Activated naive CD8-positive, alpha-beta T cell treated with anti-CD3 and anti-CD28 coated beads for 36 hours (primary cell): ENCODE measurements at places on chromosomes 13 and 19. TPM values are rescaled to one million over a fixed set of nuclear protein-coding genes. Genes with fewer than 3 reads are reported as not detected.

Gene ZNF93
- 17.3 TPM for total RNA-seq

DNA sequence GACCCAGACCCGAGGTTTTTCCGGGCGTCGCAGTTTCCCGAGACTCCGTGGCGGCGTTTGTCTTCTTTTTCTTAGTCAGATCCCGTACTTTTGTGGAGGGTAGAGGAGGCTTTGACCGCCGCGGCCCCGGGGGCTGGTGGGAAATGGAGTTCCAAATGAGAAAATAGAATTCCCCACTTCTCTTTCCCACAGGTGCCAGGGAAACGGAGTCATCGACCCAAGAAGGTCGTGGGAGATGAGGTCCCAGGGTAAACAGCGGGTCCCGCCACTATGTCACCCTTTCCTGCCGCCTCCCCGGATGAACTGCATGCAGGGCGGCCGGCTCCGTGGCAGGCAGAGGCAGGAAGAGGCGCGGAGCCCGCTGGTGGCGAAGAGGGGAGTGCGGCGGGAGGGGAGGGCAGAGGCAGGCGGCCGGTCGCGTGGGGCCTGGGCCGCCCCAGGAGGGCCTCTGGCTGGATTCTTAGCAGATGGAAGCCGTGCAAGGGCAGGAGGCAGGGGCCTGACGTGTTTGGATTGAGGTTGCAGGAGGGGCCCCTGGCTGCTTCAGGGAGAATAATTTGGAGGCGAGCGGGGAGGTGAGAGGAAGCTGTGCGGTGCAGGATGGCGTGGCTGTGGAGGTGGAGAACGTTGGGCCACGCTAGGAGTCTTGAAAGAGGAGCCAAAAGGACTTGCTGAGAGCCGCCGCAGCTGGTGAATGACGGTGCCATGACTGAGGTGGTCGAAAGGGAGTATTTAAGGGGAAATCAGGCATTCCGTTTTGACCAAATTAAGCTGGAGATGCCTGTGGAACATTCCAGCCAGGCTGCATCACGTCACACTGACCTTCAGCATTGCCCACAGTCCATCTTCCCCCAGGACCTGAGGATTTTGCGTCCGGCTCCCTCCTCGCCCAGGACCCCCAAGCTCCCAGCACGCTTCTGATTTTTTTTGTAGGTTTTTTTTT is 11.7 kb downstream of the CYTH2 start:
- peak; percentile 70 for DNase-seq
- peaks cover 20% of the 10 kb centered on the region for H3K4me1 ChIP-seq
- no peaks in the 10 kb centered on the region for H3K36me3 ChIP-seq
- H3K4me3 ChIP-seq: peak overlapping the region; percentile 81
- peak overlapping the region; percentile 90 for H3K27ac ChIP-seq

- no peaks in the 10 kb centered on the region for H3K4me1 ChIP-seq
- peaks cover 12% of the 10 kb centered on the region for H3K36me3 ChIP-seq
- no peak overlapping the region for H3K27ac ChIP-seq
- H3K27me3 ChIP-seq: no peaks in the 10 kb centered on the region
- no peak for DNase-seq
These were observed 42.6 kb upstream of the ZNF91 start for GRCh38 chr19:23437901-23438300.

Gene WDR88
- not detected for total RNA-seq

- H3K27ac ChIP-seq: no peak overlapping the region
- no peak overlapping the region for H3K4me3 ChIP-seq
- H3K36me3 ChIP-seq: peaks cover 16% of the 10 kb centered on the region
- peaks cover 18% of the 10 kb centered on the region for H3K4me1 ChIP-seq
- no peaks in the 10 kb centered on the region for H3K27me3 ChIP-seq
These were observed 26.8 kb downstream of the PPP5C start for GRCh38 chr19:46373491-46374359.

Gene EXOC3L2
- total RNA-seq: not detected

DNA sequence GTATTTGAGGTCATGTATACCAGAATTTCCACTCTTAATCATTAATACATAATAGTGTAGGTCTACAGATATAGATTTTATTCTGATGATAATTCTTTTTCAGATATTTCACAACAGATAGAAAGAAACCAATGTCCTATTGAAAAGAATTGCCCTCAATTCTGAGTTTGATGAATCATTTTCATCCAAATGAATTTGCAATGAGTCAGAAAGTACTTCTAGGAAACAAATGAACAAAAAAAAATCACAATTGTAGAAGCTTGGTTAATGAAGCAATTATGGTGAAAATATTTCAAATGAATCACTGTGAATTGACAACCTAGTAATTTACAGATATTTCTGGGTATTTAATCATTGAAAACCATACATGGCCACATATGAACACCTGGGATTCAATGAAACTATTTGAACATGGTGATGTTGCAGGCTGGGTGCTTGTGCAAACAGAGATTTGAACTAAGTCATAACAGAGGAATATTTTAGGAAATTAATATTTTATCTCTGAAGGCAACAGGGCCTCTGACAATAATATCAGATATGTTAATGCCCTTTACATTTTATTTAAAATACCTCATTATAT is 360.9 kb downstream of the SLITRK5 start:
- H3K27ac ChIP-seq: no peak overlapping the region
- no peaks in the 10 kb centered on the region for H3K27me3 ChIP-seq

DNA sequence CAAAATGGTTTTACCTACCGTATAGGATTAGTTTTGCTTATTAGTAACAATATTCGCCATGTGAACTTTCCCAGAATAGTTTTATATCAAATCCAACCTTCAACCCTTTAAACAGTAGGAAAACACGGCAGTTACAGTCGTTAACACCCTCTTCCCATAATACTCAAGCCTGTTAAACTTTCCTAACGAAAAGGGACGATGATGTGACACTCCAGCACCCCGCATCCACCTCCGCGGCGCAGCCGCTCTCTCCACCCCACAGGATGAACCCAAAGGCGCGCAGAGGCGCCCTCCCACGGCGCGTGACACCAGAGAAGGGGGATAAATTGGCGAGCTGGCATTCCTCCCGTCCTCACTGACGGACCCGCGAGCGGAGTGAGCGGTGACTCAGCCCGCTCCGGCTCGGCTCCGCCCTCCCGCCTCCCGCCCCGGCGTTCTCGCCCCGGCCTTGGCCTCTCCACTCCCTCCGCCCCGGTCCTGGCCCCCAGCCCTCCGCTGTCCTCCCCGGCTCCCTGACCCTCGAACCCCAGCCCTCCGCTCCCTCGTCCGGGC is 665 bp downstream of the TUBGCP3 start:
- peak overlapping the region; percentile 97 for H3K4me3 ChIP-seq
- peak overlapping the region; percentile 95 for H3K27ac ChIP-seq
- DNase-seq: peak; percentile 79
- H3K36me3 ChIP-seq: peaks cover 21% of the 10 kb centered on the region
- H3K27me3 ChIP-seq: no peaks in the 10 kb centered on the region
- H3K4me1 ChIP-seq: peaks cover 40% of the 10 kb centered on the region

DNA sequence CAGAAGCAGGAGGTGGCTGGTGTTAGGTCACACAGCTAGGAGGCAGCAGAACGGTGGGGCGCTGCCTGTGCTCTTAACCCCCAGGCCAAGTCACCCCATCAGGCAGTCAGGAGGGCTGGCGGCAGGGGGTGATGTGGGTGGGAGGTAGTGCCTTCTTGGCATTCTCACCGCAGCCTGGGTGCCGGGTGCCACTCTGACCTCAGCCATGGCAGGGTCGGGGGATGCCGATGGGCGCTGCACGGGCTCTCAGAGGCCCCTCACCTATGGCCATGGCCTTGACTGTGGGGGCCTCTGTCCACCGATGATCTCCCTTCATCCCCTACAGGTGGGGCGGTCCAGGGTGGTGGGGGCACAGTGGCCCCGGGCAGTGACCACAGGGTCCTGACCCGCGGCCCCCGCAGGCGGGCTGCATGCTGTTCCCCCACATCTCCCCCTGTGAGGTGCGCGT is 5.6 kb downstream of the PTOV1 start:
- H3K4me3 ChIP-seq: no peak overlapping the region
- H3K27me3 ChIP-seq: no peaks in the 10 kb centered on the region
- peaks cover 15% of the 10 kb centered on the region for H3K4me1 ChIP-seq
- H3K36me3 ChIP-seq: peaks cover 6% of the 10 kb centered on the region
- no peak overlapping the region for H3K27ac ChIP-seq
- DNase-seq: no peak

Gene KLK3
- total RNA-seq: not detected

- no peak for DNase-seq
- no peaks in the 10 kb centered on the region for H3K27me3 ChIP-seq
- no peaks in the 10 kb centered on the region for H3K36me3 ChIP-seq
- H3K4me1 ChIP-seq: peaks cover 11% of the 10 kb centered on the region
- no peak overlapping the region for H3K27ac ChIP-seq
These were observed 18.6 kb downstream of the SCEL start for GRCh38 chr13:77554069-77554468.

DNA sequence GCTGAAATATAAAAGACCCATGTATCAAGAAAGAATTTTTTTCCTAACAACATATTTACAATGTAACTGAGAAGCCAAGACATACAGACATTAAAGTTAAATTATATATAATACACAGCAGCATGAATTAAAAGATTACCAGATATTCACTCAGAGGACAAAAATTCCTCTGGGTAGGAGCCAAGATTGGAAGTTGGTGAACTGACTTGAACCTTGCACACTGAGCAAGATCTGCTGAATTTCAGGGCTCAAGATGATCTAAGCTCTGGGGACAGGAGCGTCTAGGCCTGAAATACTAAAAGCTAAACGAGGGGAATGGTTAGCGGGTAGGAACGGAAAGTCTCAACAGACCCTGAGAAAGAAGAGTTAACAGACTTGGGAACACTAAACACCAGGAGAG is 8.5 kb downstream of the FOXO1 start:
- DNase-seq: no peak
- no peaks in the 10 kb centered on the region for H3K27me3 ChIP-seq
- peaks cover 44% of the 10 kb centered on the region for H3K36me3 ChIP-seq
- H3K4me3 ChIP-seq: no peak overlapping the region
- peaks cover 83% of the 10 kb centered on the region for H3K4me1 ChIP-seq
- H3K27ac ChIP-seq: peak overlapping the region; percentile 79

DNA sequence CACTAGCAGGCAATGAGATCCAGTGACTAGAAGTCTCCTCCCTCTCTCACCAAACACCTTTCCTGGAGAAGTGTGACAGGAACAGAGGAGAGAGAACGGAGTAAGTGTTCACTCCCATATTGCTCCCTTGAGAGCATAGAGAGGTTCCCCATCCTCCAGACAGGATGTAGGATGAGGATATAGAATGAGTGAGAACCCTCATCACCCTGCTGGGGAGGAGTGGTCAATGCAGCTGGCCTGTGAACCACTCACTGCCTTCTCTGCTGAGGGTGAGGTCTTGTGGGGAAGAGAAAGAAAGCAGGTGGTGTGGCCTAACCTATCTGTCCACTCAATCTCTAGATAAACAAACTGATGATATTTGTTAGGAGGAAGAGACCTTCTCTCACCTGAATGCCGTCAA is 386.6 kb downstream of the PCDH20 start:
- DNase-seq: no peak
- H3K4me3 ChIP-seq: no peak overlapping the region
- H3K27me3 ChIP-seq: no peaks in the 10 kb centered on the region
- no peaks in the 10 kb centered on the region for H3K4me1 ChIP-seq

Gene FOXA3
- total RNA-seq: 0.39 TPM

GRCh38 chr19:33306853-33307792 is 4.8 kb upstream of the CEBPA start:
- H3K4me1 ChIP-seq: no peaks in the 10 kb centered on the region
- no peak for DNase-seq
- H3K27ac ChIP-seq: no peak overlapping the region
- no peaks in the 10 kb centered on the region for H3K36me3 ChIP-seq

Gene CEACAM4
- not detected for total RNA-seq
